ENCODE measurements at places on chromosomes 5 and 9.

- no peak for DNase-seq
Observed at GRCh38 chr9:83219924-83220438, 157.0 kb upstream of the RASEF start.

DNA sequence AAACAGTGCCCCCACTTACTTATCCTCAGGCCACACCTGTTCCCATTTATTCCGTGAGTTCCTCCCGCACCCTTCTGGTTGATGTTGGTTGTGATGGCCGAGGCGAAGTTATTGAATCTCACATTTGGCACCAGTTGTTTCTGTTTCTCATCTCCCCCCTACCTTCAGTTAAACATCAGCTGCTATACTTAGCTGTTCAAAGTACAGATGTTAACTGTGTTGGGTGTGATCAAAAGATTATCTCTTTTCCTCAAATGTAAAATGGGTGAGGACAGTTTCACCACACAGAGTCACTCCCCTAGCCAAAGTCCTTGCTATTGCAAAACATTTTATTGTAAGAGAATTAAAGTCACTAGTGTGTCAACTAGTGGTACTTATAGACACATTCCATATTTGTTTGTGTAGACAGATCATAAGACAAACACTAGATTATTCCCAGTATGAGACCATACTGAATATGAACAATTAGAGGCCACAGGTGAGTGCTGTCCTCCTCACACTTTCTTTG lies 43.2 kb upstream of the PRSS3 start:
- no peak for DNase-seq

- DNase-seq: no peak
Observed at GRCh38 chr5:52876456-52876855, 88.7 kb downstream of the ITGA1 start.

- DNase-seq: no peak
Observed at GRCh38 chr9:120397453-120397852, 182.5 kb downstream of the CDK5RAP2 start.

GRCh38 chr5:53970475-53970874 lies 339.9 kb downstream of the ARL15 start:
- DNase-seq: no peak

DNA sequence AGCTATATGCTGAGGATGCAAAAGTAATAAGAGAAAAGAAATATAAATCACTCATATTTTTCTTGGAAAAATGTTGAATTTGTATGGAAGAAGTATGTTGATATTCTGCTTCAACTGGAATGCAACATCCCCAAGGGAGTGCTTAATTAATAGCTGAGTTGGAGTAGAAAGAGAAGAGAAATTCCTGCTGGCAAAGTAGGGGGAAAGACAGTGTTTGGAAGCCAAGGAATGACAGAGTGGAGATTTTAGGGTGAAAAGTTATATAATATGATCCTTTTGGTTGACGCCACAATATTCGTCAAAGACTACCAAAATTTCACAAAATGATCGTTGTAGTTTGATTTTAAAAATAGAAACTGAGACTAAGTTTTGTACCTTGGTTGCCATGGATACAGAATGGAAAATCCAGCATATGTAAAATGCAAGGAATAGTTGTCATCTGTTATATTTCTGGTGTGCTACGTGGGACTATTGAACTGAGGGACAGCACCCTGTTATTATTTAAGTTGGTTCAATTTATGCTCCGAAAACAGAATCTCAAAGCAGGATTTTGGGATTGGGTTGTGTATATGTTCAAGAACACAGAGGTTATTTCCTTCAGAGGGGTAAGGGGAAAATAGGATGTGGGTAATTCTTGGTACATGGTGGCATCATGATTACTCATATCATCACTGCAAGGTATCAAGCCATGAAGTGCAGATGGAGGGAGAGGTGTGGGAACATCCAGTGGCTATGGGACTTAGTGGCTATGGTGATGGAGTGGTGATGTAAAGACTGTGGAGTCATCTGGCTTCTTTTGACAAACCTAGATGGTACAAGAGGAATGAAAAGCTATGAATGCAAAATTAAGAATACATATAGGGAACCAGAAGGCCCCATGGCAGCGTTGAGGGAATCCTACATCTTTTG lies 61.0 kb downstream of the SUB1 start:
- no peak for DNase-seq

DNA sequence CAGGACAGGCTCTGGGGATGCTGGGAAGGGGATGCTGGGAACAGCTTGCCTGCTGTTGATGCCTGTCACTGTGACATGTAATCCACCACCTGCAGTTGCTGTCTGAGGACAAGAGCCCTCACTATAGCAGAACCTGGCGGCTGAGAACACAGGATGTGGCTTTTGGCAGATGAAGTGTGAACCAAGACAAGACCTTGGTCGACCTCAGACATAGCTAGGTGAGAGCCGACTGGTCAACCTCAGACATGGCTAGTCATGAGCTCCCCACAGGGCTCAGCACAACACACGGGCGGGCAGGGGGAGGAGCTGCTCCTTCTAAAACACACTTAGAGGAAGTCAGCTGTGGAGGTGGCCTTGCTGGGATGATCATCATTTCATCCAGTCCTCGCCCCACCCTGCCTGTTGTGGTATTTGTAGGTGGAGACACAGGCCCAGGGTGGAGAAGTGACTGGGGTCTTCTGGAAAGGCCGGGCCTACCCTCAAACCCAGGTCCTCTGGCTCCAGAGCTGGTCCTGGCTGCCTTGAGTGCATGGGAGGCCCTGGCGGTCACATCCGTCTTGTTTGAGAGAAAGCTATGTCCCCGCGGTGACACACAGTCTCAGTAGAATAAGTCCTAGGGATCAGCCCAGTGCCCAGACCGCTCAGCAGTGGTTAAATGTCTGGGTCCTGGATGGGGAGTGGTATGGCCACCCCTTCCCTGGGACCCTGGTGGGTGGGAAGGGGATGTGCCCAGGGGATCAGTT lies 6.1 kb downstream of the SUSD3 start:
- DNase-seq: peak; percentile 90

DNA sequence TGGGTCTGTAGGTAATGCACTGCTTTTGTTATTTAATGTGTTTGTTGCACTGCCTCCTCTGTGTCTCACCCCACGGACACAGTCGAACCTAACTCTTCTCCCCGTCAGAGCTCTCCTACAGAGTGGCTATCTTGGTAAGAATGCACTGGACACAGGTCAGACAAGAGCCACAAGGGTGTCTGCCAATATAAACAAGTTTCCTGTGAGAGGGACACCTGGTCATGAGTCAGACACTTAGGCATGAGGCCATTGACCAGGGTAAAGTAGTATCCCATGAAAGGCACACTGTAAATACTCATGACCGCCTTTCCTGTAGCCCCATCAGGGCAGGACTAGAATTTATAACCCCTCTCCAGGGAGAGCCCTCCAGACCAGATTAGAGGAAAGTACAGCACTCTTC lies 115.5 kb downstream of the SLC12A2 start:
- no peak for DNase-seq

Measured in CD4-positive, alpha-beta T cell treated with Interferon gamma for 1 hour (primary cell).